ENCODE measurements at places on chromosomes 3 and 15.
A peak's percentile ranks its signal among the peaks of the same experiment; 100 is the strongest.

GRCh38 chr15:73620078-73620477 lies 13.1 kb downstream of the NPTN start:
- peak; percentile 78 for DNase-seq

- no peak for DNase-seq
These were observed 35.5 kb upstream of the CHMP2B start for GRCh38 chr3:87191641-87192040.

- no peak for DNase-seq
These were observed 590.8 kb downstream of the FOXP1 start for GRCh38 chr3:70992562-70993204.

- DNase-seq, result no peak
These were observed 259.6 kb downstream of the XXYLT1 start for GRCh38 chr3:195011231-195011834.

DNA sequence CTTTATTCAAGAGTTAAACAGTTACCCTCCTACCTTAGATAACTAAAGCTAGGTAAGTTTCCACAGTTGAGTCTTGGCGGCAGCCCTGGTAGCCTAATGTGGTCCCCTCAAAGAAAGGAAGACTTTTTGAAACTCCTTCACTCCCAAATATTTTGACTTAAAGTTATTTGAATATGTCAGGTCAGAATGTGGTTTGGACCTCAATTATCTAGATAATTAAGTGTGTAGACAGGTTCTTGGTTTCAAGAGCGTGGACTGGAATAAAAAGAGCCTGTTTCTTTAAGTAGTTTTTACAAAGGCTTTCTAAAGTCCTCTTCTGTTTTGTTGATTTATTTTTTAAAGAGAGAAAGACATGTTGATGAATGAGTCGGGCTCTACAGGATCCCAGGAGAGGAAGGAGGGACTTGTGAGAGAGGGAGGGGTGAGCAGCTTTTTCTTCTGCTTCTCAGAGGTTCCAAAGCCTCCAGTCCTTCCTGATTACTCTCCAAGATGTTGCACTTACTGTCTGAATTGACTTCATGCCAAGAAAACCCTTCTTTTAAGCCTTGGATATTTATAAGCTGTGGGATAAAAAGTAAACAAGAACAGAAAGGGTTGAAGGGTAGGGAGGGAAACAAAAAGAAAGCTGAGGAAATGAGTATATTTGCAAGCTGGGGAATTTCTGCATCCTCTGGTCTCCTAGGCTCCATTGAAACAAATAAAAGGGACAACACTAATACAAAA lies 457.4 kb downstream of the IGSF11 start:
- peak; percentile 82 for DNase-seq

Measured in mesenchymal stem cell (in vitro differentiated cells and primary cell).